ENCODE measurements at places on chromosomes 6 and 20. TPM values are rescaled to one million over a fixed set of nuclear protein-coding genes. Genes with fewer than 3 reads are reported as not detected.
A peak's percentile ranks its signal among the peaks of the same experiment; 100 is the strongest.

GRCh38 chr20:591941-592340, 18.2 kb downstream of the TCF15 start:
- DNase-seq, result no peak

GRCh38 chr6:160039441-160039840, 70.6 kb downstream of the IGF2R start:
- no peak for DNase-seq

Gene RAMACL
- total RNA-seq, result 0.19 TPM

GRCh38 chr20:59598625-59599310, 5.6 kb upstream of the PHACTR3 start:
- peak; percentile 13 for DNase-seq

Gene PBOV1
- total RNA-seq, result not detected

DNA sequence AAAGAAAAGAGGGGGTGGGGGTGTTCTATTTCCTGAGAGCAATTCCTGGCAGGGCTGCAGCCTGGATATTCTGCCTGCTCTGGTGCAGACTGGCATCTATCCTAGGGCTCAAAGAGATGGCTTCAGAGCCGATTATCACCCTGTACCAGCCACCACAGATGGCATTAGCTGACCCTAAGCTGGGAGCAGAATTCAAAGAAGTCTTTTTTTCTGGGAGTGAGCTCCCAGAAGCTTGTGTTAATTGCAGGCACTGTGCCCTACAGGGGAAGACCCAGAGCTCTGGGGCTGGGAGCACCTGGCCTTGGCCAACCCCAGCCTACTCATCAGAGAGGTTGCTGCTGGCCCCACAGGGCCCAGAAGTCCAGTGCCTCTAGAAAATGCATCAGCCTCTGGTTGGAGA, 85.9 kb downstream of the PXDC1 start:
- DNase-seq, result no peak

GRCh38 chr6:47476781-47477496, 650 bp upstream of the CD2AP start:
- no peak for DNase-seq

- DNase-seq, result peak; percentile 93
Observed at GRCh38 chr6:111925296-111925695, 52.0 kb upstream of the FYN start.

Gene UBE2C
- total RNA-seq, result 392 TPM

Gene GHRH
- not detected for total RNA-seq

DNA sequence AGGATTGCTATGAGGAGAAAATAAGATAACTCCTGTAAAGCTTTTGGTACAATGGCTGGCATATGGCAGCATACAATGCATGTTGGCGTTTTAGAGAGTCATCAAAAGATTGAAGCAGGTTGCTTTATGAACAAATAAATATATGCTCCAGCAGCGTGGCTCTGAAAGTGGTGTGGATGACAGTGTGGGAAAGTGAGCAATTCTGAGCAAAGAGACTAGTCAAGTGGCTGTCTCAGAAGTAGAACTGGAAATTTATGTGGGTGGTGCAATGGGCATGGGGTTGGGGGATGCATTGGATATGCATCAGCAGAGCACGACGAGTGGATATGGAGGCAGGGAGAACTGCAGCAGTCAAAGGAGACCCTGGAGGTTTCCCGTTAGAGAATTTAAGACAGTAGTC, 66.2 kb upstream of the PHACTR2 start:
- no peak for DNase-seq

DNA sequence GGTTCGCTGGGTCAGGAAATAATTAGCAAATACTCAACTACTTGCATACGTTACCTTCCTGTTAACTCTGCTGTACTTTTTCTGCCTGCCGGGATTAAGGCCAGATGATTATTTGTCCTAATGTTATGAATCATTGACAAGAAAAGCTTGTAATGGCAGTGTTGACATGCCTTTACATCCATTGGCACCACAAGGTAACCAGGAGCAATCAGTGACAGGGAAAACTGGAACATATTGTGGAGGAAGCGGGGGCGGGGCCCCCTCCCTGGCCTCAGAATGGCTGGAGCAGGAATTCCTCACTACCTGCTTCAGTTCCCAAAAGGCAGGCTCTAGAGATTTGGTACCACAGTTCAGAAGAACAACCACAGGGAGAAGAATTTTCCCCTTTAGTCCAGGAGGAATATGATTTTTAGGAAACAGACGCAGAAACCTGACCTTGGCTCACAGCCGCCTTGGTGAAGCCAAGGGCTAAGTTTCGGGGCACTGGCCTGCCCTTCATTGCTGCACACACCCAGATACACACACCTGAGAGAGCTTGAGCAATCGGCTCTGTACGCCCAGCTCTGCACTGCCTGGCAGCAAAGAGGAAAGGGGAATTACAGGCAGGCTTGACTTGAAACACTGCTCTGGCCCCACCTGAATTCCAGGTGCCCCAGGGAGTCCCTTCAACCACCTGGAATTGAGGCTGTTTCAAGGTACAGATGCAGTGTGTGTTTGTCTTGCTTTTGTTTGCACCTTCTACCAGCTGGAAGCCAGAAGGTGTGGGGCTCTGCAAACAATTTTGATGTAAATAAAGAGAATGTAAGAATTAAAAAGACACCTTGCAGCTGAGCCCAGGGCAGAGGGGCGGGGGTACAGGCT, 89.8 kb downstream of the MYB start:
- DNase-seq, result no peak

Gene HEY2
- total RNA-seq, result 0.16 TPM

DNA sequence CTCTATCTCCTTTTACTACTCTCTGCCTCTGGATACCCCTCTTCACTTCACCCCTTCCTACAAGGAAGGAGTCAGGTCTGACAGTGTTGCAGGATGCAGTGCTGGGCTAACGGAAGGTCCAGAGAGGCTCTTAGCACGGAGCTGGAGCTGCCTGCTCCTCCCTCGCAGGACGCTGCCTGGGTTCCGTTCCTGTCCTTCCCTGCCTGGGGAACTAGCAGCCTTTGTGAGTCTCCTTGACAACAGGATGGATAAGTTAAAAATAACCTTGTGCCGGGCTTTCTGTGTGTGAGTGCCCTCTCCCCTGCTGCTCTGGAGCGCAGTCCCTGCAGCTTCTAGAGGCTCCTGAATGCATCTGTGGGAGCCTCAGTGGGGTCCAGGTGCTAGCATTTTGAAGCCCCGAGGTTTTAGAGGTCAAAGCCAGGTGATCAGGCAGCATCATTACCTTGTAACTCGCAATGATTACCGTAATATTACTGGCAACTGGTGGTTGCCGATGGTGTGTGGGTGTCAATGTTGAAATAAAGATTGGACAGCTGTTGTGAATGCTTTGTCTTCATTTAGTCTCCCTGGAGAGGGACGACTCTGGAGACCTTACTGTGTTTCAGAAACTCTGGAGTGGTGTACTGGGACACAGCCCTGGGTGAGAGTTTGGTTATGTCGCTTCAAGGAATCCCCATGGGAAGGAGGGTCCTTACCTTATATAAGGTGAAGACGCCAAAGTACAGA, 44.4 kb downstream of the CDS2 start:
- DNase-seq, result no peak

DNA sequence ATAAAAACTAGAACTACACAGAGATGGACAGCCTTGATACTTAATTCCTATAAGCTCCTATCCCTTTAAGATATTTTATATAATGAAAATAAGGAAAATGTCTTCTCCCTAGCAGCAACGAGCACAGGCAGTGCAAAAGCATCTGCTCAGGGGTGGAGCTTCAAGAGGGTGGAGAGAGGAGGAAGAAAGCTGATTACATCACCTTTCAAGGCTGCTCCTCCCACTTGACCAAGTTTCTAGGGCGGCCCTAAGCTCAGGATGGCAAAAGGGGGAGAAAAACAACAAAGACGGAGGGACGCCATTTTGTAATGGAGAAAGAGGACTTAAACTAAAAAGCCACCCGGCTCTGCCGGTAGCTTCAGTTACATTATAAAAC, 2.2 kb downstream of the PPP1R10 start:
- peak; percentile 98 for DNase-seq

GRCh38 chr6:17392978-17393891, at the start of gene CAP2:
Gene CAP2 (plus strand): TSS chr6:17393595. CDS start chr6:17421556, 27,961 bp downstream.
- DNase-seq, result peak; percentile 60

- peak; percentile 88 for DNase-seq
Observed at GRCh38 chr6:1004885-1005630, 306.8 kb upstream of the FOXQ1 start.

DNA sequence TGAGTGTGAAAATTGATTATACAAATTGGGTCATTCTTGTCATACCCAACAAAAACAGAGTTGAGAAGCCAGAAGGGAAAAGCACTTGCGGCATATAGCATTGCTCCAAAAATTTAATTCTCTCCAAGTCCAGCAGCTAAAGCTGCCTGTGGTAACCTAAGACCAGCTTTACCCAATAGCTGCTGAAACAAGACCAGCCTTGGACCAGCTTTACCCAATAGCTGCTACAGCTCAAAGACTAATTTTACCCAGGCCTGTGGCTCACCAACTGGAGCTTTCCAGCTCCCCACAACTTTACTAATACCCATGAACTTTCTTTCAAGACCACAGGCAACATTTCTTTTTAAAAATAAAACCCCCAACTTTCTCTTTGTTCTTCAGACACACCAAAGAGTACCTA, 32.8 kb upstream of the ZNF133 start:
- no peak for DNase-seq

Gene STAU1
- 53.6 TPM for total RNA-seq

DNA sequence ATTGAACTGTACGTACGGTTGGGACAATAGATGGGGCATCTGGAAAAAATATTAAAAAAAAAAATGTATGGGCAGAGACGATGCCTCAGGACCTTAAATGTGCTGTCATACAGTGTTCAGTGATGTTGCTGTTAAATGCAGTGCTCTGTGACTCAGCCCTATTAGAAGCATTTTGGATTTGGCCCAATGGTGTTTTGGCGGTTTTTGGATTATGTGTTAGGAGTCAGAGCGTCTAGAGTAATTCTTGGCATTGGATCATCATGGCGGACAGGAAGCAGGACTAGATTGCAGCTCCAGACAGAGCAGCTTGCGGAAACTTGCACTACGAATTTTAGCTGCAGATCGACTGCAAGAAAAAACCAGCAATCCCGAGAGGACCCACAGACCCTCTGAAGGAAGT, 280.0 kb downstream of the SOX4 start:
- DNase-seq, result peak; percentile 70

DNA sequence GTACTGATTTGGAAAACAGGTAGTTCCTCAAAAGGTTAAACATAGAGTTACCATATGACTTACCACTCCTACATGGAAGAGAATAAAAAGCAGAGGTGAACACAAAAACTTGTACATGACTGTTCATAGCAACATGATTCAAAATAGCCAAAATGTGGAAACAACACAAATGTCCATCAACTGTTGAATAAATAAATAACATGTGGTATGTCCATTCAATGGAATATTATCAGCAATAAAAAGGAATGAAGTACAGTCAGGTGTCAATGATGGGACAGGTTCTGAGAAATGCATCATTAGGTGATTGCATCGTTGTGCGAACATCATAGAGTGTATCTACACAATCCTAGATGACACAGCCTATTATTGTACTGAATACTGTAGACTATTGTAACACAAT, 35.3 kb downstream of the NOL4L start:
- no peak for DNase-seq

DNA sequence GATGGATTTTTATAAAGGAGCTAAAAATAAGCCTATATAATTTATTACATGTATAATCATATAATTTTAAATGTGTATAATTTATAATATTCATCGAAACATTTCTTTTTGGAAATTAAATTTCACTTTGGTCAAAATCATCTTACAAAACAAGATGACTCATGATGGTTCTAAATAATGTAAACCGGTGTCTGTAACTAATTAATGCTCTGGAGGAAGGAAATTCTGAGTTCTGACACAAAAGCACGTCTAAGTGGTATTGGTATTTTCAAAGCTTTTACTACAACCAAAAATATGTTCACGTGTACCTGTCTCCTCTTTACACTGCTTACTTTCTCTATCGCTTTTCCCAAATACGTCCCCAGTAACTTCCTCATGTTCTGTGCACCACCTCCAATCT, 134.1 kb downstream of the MTHFD1L start:
- no peak for DNase-seq

Gene KCNK16
- total RNA-seq, result not detected

Gene GLP1R
- not detected for total RNA-seq

GRCh38 chr6:120966321-120966720, 368.0 kb downstream of the TBC1D32 start:
- no peak for DNase-seq

Gene C20orf144
- not detected for total RNA-seq

Gene TP53TG5
- not detected for total RNA-seq

Gene LY6G6F
- total RNA-seq, result not detected

GRCh38 chr6:109705258-109705657, 14.2 kb downstream of the FIG4 start:
- peak; percentile 83 for DNase-seq

DNA sequence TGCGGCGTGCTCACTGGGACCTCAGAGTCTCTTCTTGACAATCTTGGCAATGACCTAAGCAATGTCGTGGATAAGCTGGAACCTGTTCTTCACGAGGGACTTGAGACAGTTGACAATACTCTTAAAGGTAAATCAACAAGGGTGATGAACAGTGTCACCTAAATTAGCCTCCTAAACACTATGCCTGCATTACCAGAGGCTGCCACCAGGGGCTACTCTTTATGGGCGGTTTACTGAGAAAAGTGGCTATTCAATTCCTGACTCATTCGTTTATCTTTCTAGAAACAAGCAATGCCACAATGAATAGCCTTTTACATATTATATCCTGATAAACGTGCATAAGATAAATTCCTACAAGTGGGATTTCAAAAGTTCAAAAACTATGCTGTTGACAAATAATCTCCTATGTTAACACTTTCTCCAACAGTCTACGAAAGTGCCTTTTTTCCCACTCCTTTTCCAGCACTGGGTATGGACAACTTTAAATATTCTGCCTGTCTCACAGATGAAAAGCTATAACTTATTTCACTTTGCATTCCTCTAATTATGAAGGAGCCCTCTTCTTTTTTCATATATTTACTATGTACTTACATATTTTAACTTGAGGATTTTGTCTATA, 1.3 kb downstream of the BPIFA2 start:
- DNase-seq, result peak; percentile 7

GRCh38 chr6:36244641-36245280, 25.1 kb upstream of the PNPLA1 start:
- DNase-seq, result peak; percentile 58

- DNase-seq, result peak; percentile 62
Observed at GRCh38 chr6:14144678-14145113, 27.1 kb downstream of the CD83 start.

GRCh38 chr6:79600812-79601609, 30.1 kb upstream of the SH3BGRL2 start:
- DNase-seq, result peak; percentile 37

- no peak for DNase-seq
Observed at GRCh38 chr6:6841571-6841970, 253.1 kb downstream of the LY86 start.

Gene PTPRK
- total RNA-seq, result 51.7 TPM

Gene RAD21L1
- total RNA-seq, result 0.59 TPM

DNA sequence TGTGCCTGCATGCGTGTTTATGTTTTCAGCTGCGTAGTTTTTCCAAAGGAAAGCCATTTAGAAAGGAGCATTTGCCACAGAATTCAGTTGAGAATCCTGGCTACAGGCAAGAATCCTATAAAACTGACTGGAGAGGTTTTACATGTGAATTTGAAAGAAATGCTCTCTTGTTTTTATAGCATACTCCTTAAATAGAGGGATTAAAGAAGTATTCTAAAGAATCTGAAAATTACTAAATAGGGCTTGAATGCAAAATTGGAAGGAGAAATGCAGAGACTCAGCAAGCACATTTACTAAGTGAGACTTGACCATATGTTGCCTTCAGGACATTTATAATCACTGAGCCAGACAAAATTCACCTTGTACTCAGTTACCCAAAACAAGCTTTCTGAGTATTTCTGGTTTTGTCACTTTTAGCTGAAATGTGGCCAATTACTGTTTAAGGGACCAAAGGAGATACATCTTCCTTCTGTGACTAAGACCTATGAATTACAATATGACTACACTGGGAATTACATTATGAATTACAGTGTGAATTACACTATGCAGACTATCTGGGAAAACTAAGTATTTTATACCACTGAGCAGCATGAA, 107.4 kb upstream of the ASCC3 start:
- DNase-seq, result no peak
